ENCODE measurements at places on chromosomes 5 and 9.

DNA sequence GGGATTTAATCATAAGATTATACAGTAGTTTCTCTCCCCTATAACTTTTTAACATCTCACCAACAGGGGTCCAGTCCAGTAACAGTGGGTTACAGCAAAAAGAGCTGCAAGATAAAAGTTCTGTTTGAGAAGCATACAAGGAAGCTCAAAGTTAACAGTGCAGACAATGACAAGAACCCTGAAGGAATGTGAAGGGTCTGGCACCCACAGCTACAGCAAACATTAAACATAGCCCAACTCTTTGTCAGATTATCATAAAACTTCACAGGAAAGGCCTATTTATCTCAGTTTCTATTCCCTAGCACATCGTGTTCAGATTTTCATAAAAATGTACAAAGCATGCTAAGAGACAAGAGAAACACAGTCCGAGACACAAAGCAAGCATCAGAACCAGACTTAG is 309.4 kb downstream of the DIRAS2 start:
- DNase-seq, result no peak

GRCh38 chr9:89096807-89097206 is 81.8 kb downstream of the SHC3 start:
- DNase-seq, result no peak

- DNase-seq, result no peak
These were observed 37.9 kb downstream of the STOM start for GRCh38 chr9:121331992-121332685.

GRCh38 chr5:80408484-80409366 is 861 bp downstream of the ZFYVE16 start:
- peak; percentile 70 for DNase-seq

GRCh38 chr5:6601271-6601670 is 31.6 kb downstream of the NSUN2 start:
- no peak for DNase-seq

- DNase-seq, result peak; percentile 94
These were observed 57.9 kb downstream of the DOCK8 start for GRCh38 chr9:272251-273213.

GRCh38 chr9:121634329-121635261 is 16.8 kb upstream of the DAB2IP start:
- DNase-seq, result peak; percentile 9

GRCh38 chr5:7518947-7519560 is 123.1 kb downstream of the ADCY2 start:
- no peak for DNase-seq

- DNase-seq, result no peak
These were observed 146.5 kb downstream of the FANCC start for GRCh38 chr9:95171001-95171400.

GRCh38 chr9:109442716-109443115 is 55.4 kb downstream of the PTPN3 start:
- no peak for DNase-seq

GRCh38 chr9:92764381-92764987 is at the start of gene BICD2:
BICD2 (minus strand) TSS chr9:92764833; CDS start chr9:92764744, 89 bp downstream.
- DNase-seq, result peak; percentile 96

DNA sequence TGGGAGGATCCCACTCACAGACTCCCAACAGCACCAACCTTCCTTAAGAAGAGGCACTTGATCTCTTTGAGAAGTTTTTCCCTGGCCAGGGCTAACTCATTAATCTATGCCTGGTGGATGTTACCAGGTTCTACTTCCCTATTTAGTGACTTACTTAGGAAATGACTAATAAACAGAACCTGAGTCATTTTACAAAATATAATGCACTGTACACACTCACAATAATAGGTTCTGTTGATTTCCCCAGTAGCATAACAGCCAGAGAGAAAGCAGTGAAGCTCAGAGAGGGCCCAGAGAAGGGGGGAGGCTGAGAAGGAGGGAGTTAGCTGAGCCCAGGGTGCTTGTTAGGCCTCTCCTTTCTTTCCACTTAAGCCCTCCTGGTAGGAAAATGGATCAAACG is 27.1 kb downstream of the FRMD3 start:
- peak; percentile 76 for DNase-seq

GRCh38 chr5:173823721-173824567 is 64.2 kb upstream of the CPEB4 start:
- no peak for DNase-seq

GRCh38 chr5:168328814-168329213 is 37.4 kb downstream of the WWC1 start:
- DNase-seq, result peak; percentile 32

DNA sequence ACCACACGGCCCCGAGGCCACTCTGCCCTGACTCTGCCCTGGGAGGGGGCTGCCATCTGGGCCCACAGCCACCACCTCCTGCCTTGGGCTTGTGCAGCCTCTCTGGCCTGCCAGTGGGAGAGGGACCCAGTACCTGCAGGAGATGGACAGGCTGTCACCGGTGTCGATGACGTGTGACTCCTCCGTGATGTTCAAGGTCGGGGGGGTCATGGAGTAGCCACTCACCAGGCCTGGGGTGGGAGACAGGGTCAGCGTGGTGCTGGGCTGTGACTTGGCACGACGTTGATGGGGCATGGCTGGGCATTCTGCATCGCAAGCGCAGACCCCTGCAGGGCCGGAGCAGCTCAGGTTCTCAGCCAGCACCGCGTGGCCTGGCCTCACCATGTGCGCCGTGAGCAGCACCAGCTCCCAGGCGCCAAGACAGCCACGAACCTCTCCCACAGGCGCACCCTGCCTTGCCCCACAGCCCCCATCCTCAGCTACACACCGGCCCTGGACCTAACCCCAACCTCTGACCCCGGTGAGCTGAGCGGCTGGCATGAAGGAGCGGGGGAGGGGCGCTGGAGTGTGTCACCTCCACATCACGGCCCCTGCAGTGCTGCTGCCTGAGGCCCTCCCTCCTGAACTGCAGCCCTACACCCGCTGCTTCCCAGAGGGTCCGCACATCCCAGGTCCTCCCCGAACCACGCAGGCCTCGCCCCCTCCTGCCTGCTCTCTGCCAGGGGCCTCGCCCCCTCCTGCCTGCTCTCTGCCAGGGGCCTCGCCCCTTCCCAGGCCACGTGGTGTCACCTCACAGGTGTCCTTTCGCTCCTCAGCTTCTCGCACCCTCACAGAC is 17.6 kb downstream of the FLT4 start:
- no peak for DNase-seq

DNA sequence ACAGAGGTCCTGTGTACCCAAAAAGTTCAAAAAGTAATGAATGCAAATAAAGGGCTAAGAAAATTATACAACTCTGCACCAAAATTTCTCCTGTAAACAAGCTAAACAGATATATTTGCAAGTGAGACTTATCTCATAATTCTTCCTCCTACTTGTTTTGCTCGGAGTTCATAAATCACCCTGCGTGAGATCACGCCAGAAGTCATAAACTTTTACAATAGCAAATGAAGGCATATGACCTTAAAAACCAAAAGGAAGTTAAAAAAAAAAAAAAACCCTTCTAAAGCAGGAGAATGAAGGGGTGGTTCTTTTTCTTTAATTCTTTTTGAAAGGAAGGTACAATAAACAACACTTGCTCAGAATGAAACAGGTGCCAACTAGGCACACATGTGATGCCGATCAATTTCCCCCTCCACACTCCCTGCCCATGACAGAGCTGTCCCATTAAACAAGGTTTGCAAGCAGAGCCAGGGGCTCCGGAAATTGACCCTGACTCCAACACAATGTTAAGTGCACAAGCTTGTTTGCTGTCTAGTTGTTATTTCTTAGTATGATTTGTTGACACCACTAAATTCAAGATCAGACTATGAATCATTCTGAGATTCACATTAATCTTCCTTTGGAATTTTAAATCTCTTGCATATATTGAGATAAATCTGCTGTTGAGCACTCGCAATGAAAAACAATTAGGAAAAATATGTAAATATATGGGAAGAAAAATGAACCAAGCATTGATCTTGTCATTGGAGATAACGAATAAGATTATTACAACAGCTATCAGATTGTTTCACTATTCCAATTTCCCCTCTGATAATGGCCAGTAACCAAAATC is 46.3 kb downstream of the DROSHA start:
- no peak for DNase-seq

DNA sequence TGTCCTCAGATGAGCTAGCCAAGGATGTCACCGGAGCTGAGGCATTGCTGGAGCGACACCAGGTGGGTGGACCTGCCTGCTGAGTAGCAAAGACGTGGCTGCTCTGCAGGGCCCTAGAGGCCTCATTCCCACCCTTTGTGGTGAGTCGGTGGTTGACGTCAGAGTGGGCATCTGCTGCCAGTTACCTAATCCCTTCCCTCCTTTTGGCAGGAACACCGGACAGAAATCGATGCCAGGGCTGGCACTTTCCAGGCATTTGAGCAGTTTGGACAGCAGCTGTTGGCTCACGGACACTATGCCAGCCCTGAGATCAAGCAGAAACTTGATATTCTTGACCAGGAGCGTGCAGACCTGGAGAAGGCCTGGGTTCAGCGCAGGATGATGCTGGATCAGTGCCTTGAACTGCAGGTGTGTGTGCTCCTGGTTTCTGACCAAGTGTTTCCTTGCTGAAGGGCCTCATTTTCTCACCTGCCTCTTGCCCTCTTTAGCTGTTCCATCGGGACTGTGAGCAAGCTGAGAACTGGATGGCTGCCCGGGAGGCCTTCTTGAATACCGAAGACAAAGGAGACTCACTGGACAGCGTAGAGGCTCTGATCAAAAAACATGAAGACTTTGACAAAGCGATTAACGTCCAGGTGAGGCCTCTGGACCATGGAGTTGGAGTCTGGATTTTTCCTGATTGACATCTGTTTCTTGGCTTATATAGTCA is 48.9 kb downstream of the DYNC2I2 start:
- no peak for DNase-seq

- DNase-seq, result no peak
These were observed 115.1 kb upstream of the MVB12B start for GRCh38 chr9:126211441-126212074.

GRCh38 chr9:134271338-134272301 is 54.6 kb upstream of the RXRA start:
- DNase-seq, result no peak

- DNase-seq, result no peak
These were observed 22.9 kb upstream of the SYK start for GRCh38 chr9:90778746-90779145.

DNA sequence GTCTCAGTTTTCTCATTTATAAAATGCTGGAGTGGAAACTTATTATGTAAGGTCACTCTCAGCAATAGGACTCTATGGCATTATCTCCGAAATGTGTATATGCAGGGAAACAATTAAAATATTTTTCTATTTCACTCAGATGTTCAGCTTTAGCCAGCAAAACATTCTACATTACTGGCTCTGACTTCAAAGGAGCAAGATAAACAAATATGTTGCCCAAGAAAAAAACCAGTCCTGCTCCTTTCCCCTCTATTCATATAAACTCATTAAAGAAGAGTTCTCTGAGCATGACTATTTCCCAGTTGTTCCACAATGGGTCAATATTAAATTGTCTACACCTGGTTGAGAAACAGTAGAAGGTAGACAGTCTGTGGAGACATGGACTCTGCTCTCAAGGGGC is 155.0 kb downstream of the NPR3 start:
- no peak for DNase-seq

- DNase-seq, result no peak
These were observed 168.3 kb upstream of the OTULINL start for GRCh38 chr5:14413331-14413750.
